ENCODE measurements at places on chromosomes 13 and 19. TPM values are rescaled to one million over a fixed set of nuclear protein-coding genes. Genes with fewer than 3 reads are reported as not detected.

DNA sequence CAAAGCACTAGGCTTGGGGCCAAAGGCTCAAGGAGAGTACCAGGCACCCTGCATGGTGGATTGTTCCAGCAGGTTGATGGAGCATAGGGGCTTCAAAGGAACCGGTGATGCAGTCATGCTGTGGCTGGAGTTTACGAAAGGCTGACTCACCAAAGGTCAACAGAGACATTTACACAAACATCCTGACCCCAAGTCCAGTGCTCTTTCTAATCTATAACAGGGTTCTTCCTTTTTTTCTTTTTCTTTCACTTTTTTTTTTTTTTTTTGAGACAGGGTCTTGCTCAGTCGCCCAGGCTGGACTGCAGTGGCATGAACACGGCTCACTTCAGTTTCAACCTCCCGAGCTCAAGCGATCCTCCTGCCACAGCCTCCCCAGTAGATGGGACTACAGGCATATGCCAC is 35.6 kb upstream of the TPTE2 start:
- no peak for DNase-seq

WDFY2 gene
- 45.5 TPM for total RNA-seq

DNA sequence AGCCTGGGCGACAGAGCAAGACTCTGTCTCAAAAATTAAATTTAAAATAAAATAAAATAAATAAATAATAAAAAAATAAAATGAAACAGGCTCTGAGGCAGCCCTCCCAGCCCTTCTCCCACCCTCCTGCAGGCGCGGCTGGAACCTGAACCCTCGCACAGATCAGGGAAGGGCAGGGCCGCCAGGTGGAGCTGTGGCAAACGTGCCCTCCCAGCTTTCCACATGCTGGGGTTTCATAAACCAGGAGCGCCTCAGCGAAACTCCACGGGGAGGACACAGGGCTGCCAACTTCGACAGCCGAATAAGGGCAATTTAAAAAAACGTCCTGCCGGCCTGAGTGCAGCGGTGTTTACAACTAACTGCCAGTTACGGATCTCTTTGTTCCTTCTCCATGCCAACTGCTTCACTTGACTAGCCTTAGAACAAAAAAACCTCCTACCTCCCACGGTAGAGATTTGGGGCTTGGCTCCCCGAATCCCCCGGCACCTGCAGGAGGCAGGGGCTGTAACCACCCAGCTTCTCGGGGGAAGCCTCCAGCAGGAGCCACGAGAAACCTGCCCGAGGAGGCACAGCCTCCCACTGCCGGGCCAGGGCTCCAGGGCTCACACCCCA is 15.9 kb downstream of the ZNF787 start:
- DNase-seq = peak; percentile 91

- DNase-seq = peak; percentile 18
Measured at GRCh38 chr13:40221460-40222201, 444.8 kb downstream of the FOXO1 start.

- peak; percentile 91 for DNase-seq
Measured at GRCh38 chr19:3132971-3133792, 2.7 kb upstream of the GNA15 start.

DIRAS1 gene
- 46.5 TPM for total RNA-seq

DNA sequence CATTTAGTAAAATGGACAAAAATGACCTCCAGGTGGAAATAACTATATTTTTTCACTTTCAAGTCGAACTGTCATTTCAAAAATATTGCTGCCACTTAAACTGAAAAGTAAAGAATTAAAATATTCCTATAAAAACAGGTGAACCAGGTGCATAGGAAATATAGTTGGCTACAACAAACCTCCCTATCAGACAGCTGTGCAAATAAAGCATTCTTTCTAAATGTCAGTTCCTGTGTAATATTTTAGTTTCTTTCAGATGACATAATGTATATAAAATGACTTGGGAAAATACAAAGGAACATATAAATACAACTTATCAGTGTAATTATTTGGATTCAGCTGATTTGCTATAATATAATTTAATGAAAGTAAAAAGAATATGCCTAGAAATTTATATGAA is 403.5 kb upstream of the GPC6 start:
- DNase-seq = no peak

- no peak for DNase-seq
Measured at GRCh38 chr13:48901781-48902180, 73.9 kb upstream of the FNDC3A start.

SRRM5 gene
- 0.62 TPM for total RNA-seq

FFAR3 gene
- 0.15 TPM for total RNA-seq

FZR1 gene
- 87.5 TPM for total RNA-seq

- no peak for DNase-seq
Measured at GRCh38 chr13:60969656-60970055, 446.0 kb downstream of the PCDH20 start.

DNA sequence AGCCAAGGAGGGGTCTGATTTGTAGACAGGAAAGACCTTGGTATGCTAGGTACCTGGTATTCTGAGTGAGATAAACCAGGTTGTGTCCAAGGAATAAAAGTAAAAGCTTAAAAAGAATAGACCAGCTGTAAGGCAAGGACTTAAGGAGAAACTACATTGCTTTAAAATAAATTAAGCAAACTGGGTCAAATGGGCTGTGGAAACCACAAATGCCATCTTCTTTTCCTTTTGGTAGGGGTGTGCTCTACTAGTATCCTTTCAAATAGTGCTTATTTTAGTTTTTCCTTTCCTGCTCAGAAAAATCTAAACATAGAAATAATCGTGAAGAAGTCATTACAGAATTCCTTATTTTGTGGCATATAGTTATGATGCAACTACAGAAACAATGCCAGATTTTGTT is 138.6 kb upstream of the KLF12 start:
- DNase-seq = no peak

DNA sequence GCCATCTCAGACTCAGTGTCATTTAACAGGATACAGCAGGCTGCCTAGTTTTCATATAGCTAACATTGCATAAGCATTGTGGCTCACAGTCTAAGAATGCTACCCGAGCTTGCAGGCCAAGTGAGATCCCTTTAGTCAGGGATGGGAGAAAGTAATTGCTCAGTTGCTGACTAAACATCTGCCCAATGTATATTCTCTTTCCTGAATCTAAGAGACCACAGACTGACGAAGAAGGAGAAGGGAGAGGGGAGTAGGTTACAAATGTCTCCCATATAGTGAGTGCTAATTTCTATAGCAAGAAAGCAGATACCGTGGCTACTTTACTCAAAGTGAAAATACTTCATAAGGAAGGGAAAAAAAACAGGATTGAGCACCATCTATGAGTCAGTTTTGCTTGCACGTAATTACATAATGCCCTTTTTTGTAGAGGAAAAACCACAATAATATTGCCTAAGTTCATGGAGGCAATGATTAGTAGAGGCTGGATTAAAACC is 453.9 kb downstream of the COG6 start:
- no peak for DNase-seq

GRCh38 chr13:111283991-111284390 is 36.5 kb upstream of the TEX29 start:
- DNase-seq = no peak

MATK gene
- 3.5 TPM for total RNA-seq

SLC5A5 gene
- not detected for total RNA-seq

APOC1 gene
- total RNA-seq = 5.5 TPM

DNA sequence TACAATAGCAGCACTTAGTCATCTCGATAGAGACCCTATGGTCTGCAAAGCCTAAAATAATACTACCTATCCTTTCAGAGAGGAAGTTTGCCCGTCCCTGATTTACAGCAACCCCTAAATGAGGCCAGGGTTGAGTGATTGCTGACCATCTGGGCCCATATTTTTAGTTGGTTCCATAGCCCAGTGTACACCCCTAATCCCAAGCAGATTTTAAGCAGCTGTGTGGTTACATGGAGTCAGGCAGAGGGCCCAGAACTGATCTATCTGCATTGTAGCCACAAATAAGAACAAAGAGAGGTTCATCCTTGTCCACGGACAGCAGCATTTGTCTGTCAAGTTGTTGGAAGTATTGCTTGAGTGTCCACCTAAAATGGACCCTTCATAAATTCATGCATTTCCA is 148.2 kb downstream of the DCT start:
- no peak for DNase-seq
